ENCODE measurements at places on chromosomes 16 and 17.

GRCh38 chr16:14456793-14457481 lies 173.1 kb downstream of the PARN start:
- no peak for DNase-seq

- DNase-seq = peak; percentile 69
Observed at GRCh38 chr17:8073627-8074484, 13.7 kb downstream of the ALOX12B start.

DNA sequence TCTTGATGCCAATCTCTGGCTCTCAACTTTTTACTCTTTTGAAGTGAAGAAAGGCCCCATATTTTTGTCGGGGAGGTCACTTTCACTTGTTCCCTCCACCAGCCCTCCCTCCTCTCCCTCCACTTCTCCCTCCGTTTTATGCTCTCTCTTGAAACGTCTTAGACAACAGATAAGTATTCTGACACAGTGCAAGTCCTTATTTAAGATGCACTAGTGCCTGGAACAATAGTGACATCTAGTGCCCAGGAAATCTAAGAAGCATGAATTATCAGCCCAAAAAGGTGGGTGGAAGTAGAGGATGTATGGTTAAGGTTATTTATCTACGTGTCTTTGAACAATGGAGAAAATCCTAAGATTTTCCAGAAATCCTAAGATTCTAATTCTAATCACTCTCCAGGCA lies 17.9 kb downstream of the PSME3IP1 start:
- peak; percentile 79 for DNase-seq

GRCh38 chr16:73122604-73123391 lies 74.9 kb upstream of the ZFHX3 start:
- DNase-seq = peak; percentile 45

- peak; percentile 75 for DNase-seq
Observed at GRCh38 chr16:75319513-75320411, 68.3 kb upstream of the BCAR1 start.

GRCh38 chr17:35630530-35631148 lies 43.5 kb downstream of the AP2B1 start:
- peak; percentile 21 for DNase-seq

- DNase-seq = no peak
Observed at GRCh38 chr16:58413359-58413758, 21.1 kb downstream of the GINS3 start.

DNA sequence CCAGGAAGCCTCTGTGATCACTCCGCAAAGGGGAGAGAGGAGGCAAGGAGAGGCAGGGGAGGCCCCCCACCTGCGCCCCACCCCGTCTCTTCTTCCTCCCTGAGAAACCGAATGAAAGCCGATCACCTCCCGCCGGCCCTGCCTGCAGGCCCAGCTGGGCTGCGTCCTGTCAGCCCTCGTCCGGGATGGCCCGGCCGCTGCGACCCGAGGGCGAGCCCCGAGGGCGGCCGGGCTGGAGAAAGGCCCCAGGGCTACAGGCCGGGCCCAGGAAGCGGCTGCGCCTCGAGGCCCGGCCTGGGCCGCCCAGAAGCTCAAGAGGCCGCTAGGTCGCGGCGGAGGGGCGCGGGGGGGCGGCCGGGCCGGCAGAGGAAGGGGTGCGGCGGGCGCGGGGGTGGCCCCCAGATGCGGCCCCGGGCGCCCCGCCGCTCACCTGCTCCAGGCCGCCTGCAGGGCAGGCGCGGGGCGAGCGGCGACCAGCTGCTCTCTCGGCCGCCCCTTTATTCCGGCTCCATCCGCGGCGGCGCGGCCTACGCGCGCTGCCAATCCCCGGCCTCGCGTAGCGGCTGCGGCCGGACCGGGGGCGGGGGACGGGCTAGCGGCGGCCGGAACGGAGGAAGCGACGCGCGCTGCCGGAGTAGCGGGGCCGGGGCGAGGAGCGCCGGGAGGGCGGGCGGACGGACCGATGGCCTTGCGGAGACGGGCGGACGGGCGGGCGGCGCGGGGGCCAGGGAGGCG lies at the start of gene ZNF319:
TSS of gene ZNF319 (minus strand) at position 702 of the 735 bp plus-strand sequence. CDS start 2,407 bp downstream, outside the sequence.
- DNase-seq = peak; percentile 21

GRCh38 chr16:2287916-2288547 lies 20.1 kb upstream of the RNPS1 start:
- DNase-seq = no peak
